SK-N-SH (cell line): ENCODE measurements at places on chromosomes 1 and 21. TPM values are rescaled to one million over a fixed set of nuclear protein-coding genes. Genes with fewer than 3 reads are reported as not detected.

- DNase-seq: no peak
Measured at GRCh38 chr21:38511662-38512243, 13.5 kb upstream of the ERG start.

DNA sequence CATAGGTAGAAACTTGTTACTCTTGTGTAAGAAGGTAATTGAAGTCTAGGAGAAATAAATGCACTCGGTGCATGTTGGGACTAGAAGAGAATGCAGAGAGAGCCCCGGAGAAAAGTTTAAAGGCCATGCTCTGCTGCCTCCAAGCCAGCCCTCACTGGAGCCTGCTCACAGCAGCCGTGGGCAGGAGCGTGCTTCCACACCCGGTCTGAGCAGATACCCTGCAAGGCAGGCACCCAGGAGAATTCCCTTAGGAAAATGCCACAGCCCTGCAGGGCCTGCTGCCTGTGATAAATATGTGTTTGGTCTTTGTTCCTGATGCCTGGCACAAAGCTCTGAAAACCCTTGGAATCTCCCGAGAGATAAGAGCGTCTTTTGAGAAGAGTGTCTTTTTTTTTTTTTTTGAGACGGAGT is 22.8 kb downstream of the C2CD2 start:
- DNase-seq: no peak

DNA sequence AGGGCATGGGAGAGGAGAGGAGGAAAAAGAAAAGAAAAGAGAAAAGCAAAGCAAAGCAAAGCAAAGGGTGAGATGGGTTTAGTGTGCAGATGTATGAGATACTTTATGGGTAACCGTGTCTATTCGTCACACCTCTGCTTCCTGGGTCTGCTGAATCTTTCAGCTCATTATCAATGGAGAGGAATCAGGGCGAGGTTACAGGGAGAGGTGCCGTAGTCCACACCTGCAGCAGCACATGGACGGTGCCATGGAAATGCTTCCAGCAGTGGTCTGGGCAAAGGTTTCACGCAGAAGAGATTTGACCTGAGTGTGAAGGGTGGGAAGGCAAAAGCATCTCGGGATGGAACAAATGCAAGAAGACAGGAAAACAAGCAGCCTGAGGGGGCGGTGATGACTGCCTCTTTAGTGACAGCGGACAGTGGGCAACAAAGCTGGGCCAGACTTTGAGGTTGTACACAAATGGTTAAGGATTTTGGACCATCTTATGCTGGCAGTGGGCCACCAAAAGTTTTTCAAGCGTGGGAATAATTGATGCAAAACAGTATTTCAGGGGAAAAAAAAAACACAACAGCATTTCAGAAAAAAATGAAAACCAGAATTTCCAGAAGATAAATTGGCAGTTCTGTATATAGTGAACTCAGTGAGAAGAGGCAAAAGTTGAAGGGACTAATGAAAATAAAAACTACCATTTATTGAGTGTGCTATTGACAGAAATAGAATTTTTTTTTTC is 19.5 kb upstream of the SRP9 start:
- DNase-seq: no peak

GRCh38 chr1:6345009-6345408 is 48.6 kb downstream of the ACOT7 start:
- DNase-seq: no peak

DNA sequence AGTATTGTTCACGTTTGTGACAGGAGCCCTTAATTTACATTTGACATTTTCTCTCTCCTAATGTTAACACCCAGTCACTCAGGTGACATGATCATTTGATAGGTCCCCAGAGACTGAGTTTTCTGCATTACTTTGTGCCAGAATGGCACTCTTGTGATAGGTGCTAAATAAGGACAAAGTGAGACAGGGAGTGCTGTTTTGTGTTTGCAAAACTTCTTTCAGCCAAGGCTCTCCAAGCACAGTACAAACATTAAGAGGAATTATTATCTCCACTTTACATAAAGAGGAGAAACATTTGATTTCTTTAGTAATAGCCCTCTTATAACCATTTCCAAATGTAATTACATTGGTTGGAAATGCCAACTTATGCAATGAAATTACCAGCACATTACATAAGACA is 355.2 kb downstream of the NTNG1 start:
- no peak for DNase-seq

- DNase-seq: no peak
Measured at GRCh38 chr1:23928789-23929188, 15.6 kb upstream of the CNR2 start.

GRCh38 chr1:222521299-222522104 is 26.4 kb downstream of the HHIPL2 start:
- no peak for DNase-seq

GRCh38 chr1:235995511-235995910 is 69.4 kb downstream of the NID1 start:
- DNase-seq: no peak

DNA sequence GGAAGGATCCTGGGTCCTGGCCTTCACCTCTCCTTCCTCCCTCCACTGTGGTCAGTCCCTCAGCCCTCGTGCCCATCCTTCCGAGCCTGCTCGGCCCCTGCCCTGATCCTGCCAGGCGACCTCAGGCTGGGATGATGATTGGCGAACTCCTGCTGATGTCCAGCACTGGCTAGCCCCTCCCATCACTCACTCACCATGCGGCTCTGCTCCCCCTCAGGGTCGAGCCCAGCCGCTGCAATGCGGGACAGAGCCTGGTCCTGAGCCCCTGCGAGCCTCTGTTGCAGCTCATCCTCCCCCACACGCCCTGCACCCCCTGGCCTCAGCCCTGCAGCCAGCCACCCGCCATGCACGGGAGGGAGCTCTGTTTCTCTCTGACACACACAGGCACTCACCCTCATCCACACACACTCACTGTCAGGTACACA is 100.2 kb downstream of the DMRTB1 start:
- DNase-seq: peak; percentile 48

DNA sequence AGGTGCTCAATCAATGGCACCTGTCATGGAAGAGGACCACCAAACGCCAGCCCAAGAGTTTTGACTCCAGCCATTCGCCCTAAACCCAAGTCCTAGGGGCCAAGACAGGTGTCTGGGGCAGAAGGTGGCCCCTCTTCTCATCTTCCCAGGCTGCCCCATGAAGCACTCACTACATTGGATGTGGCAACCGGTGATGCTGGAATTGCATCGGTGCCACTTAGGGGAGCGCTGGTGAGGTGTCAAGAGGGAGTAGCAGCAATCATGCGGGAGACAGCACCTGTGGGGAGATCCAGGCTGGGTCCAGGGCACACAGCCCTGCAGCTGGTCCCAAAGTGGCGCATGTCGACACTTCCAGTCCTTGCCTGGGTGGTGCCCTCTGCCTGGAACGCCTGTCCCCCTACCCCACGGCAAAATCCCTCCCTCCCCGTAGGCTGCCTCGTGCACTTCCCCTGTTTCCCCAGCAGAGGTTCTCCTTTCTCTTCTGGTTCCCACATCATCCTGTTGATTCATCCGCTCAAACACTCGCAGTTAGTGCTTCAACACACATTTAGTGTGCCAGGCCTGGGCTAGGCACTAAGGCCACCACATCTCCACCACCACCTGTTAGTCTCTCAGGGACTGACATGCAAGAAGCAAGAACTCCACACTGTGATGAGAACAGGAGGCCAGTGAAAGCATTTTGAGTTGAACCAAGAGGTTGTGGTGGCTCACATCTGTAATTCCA is 18.5 kb downstream of the PLA2G2D start:
- peak; percentile 70 for DNase-seq

- DNase-seq: no peak
Measured at GRCh38 chr1:84387480-84388163, 10.7 kb upstream of the DNASE2B start.

- peak; percentile 44 for DNase-seq
Measured at GRCh38 chr1:25699500-25700143, 83.0 kb downstream of the MAN1C1 start.

GRCh38 chr1:23004112-23004511 is 11.5 kb downstream of the TEX46 start:
- DNase-seq: no peak

DNA sequence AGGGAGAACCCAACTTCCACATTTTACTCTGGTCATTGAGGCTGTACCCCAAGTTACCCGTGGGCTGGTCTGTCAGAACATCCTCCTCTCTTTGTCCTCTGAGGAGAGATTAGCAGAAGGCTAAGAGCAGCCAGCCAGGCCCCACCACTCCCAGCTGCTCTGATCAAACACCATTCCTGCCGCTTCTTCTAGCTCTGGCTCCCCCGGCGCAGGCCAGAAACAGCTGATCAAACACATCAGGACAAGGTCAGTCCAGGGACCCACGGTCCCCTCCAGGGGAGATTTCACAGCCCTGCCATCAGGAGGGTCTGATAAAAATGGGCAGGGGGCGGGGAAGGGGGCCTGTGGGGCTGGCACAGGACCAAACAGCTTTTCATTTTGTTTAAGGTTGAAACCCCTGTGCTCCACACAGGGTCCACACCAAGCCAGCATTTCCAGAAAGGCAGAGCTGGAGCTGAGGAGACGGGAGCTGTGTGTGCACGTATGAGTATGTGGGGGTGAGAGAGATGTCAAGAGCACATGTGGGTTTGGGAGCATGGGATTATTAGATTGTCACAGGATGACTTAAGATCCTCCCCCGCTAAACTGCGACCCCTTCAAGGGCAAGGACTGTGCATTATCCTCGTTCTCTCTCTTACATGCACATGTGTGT is 29.9 kb upstream of the EPHA8 start:
- DNase-seq: peak; percentile 79

- DNase-seq: no peak
Measured at GRCh38 chr1:178942285-178943198, 71.7 kb upstream of the ANGPTL1 start.

- DNase-seq: no peak
Measured at GRCh38 chr1:33334081-33334552, 13.2 kb upstream of the A3GALT2 start.

- no peak for DNase-seq
Measured at GRCh38 chr1:204854286-204854685, 16.4 kb upstream of the NFASC start.

- DNase-seq: no peak
Measured at GRCh38 chr1:41383094-41383852, 22.0 kb downstream of the FOXO6 start.

DNA sequence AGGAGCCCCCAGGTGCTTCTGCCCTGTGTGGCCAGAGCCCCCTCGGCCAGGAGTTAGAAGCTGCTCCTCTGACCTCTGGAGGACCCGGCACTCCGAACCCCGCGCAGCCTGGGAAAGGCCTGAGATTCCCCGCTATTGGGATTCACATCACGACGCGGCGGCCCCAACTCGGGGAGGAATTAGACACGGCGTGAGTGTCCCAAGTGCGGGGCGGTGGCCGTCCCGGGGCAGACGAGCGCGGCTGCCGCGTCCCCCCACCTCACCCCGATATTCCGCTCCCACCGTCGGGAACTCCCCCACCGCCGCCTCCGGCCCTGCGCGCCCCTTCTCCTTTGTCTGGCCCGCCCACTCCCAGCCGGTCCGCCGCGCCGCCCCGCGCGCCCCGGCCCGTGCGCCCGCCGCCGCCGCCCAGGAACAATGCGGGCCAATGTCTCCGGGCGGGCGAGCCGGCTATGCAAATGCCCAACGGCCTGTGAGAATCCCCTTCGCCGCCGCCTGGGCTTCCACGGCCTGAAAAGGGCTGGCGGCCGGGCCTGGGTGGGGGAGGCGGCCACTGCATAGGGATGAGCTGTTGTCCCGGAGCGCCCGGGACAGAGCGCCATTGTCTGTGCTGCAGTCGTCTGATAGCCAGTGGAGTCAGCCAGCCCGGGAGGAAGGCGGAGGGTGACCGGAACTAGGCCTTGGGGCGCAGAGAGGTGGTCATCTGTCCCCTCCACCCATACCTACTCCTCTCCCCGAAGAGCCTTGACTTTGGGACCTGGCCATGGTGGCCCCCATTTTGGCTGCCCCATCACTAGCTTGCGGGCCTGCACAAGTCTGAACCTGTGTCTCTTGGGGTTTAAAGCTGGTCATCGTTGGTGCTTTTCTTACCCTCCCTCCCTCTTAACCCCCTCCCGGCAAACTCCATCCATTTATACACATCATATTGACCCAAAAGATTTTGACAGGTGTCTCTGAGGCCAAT is 19.4 kb downstream of the RHBG start:
- DNase-seq: no peak

DNA sequence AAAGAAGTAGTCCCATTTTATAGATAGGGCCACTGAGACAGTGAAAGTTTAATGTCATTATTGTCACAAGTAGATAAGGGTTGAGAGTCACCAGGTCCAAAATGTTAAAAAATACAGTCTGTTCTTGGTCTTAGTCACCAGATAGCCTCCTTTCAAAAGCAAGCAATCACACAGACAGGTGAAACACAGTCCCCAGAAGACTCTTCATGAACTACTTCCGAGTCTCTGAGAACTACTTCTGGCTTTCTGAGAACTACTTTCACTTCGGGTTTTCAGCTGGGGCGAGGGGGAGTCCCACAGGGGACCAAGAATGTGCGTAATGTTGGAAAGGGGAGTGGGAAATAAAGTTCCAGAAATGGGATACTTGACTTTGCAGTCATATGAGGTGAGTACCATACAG is 143.2 kb downstream of the HHIPL2 start:
- DNase-seq: no peak

DNA sequence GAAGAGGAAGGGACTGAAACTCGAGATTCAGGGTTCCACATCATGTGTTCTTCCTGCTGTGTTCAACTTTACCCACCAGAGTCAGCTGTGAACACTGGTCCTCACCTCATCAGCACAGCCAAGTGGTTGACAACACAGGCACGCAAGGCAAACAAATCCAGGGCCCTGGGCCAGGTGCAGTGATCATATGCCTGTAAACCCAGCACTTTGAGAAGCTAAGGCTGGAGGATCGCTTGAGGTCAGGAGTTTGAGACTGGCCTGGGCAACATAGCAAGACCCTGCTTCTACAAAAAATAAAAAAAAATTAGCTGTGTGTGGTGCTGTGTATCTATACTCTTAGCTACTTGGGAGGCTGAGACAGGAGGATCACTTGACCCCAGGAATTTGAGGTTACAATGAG is 8.4 kb upstream of the XKR8 start:
- DNase-seq: no peak

GRCh38 chr1:47468709-47469389 is 31.0 kb downstream of the FOXD2 start:
- no peak for DNase-seq

- peak; percentile 12 for DNase-seq
Measured at GRCh38 chr1:100249155-100249536, 488 bp downstream of the DBT start.

- DNase-seq: no peak
Measured at GRCh38 chr1:221011145-221011544, 131.9 kb downstream of the HLX start.

GRCh38 chr1:7046891-7047290 is 261.6 kb downstream of the CAMTA1 start:
- peak; percentile 3 for DNase-seq

GRCh38 chr21:29501451-29501850 is 202.7 kb downstream of the BACH1 start:
- no peak for DNase-seq

Gene OR14I1
- not detected in 2 replicates for polyA plus RNA-seq

Gene POMGNT1
- 165 and 198 TPM in 2 replicates for polyA plus RNA-seq

Gene SLC6A17
- polyA plus RNA-seq: 0.62 and 0.67 TPM in 2 replicates

Gene GBP7
- polyA plus RNA-seq: not detected in 2 replicates

Gene UTP25
- polyA plus RNA-seq: 6.3 and 9.3 TPM in 2 replicates

Gene CSF3R
- not detected in 2 replicates for polyA plus RNA-seq

Gene PLA2G2C
- not detected in 2 replicates for polyA plus RNA-seq

Gene FCER1A
- polyA plus RNA-seq: not detected in 2 replicates

Gene SPRR2A
- polyA plus RNA-seq: not detected in 2 replicates

Gene LRRC38
- polyA plus RNA-seq: 0.02 TPM in 1 of 2 replicates, not detected in the other
